ENCODE measurements at places on chromosomes 2 and 18.

DNA sequence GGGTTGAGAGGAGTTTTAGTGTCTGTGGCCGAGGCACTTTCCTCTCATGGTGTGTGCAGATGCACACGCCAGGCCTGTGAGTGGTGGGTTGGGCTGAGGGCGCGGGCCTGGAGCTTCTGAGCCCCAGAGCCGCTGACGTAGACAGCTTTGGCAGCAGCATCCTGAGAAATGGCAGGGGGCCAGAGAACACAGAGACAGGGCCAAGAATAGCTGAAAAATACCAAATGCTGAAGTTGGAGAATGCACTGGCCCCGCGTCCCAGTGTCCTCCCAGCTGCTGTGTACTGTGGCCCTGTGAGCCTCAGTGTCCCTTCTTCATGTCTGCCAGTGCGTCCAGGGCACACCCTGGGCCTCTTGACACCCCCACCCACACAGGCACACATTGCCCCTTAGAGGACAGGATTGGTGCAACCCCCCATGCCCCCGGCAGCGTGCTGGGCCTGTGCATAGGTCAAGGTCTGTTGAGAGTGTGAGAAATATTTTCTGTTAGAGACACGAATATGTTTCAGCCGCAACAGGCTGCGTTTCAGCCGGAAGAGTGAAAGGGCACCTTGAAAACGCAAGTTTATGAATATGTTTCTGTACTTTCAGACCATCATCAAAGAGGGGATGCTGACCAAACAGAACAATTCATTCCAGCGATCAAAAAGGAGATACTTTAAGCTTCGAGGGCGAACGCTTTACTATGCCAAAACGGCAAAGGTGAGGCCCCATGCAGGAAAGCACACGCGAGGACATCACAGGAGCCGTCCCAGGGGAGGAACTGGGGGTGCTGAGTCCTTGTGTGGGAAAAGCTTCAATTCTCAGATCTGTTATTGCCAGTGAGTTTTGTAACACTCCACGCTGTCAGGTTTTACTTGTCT is 33.6 kb downstream of the DGKD start:
- DNase-seq: no peak

DNA sequence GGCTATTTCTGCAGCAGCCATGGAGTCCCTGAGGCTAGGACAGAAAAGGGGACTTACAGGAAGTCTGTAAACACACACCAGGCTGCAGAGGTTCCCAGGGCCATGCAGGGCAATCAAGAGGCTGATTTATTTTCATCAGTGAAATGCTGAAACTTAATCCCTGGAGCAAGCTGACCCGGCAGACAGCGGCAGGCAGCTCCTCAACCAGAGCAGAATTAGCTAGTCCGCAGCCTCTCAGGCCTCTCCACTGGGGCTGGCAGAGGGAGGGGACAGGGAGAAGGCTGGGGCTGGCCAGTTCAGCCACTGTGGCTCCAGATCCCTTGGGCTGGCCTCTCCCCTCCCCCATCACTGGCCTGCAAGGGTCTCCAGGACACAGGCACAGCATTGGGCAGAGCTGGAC is 136.3 kb downstream of the TNS1 start:
- DNase-seq: no peak

GRCh38 chr2:178197791-178198190 is 3.5 kb downstream of the OSBPL6 start:
- DNase-seq: no peak

- DNase-seq: no peak
These were observed 34.0 kb downstream of the ACTR2 start for GRCh38 chr2:65261676-65262075.

DNA sequence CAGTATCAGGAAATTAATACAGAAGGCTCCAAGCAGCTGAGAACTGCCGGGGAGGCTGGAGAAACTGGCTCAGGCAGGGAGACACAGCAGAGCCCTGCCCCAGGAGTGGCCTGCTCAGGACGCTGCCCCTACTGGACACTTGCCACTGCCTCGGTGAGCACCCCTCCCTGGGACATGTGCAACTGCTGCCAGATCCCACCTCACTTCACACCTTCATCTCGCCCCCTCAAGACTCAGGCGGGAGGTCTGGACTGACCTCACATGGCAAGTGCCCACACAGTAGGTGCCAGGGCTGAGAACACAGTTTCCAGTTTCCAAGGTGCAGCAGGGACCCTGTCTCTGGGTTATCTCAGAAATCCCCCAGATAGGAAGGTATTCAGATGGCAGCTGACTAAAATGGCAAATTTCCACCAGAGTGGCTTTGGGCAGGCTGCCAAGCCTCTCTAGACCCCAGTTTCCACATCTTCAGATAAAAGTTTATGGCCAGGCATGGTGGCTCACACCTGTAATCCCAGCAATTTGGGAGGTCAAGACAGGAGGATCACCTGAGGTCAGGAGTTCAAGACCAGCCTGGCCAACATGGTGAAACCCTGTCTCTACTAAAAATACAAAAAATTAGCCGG is 33.7 kb upstream of the LBH start:
- no peak for DNase-seq

DNA sequence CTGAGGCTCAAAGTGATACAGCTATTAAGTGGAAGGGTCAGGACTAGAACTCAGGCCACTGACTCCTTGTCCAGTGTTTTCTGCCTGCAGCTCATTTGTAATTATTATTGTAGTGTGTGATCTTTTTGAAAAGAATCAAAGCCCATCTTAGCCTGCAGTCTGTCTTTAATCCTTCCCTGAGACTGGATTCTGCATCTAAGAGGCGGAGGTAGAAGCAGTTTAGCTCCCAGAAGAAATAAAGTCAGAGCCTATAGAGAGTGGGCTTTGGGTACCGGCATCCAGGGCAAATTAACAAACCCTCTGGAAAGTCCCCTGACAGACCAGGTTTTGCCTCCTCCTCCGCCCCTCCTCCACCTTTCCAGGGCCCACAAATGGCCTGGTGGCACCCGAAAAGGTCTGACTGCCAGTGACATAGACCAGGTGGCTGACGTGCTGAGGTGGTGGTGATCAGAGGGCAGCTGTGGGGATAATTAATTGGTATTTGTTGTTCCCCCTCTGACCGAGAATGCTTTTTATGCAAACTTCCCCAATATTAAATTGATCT is 2.2 kb upstream of the RAX start:
- DNase-seq: no peak

GRCh38 chr2:99852376-99852934 is 289.9 kb downstream of the AFF3 start:
- no peak for DNase-seq

DNA sequence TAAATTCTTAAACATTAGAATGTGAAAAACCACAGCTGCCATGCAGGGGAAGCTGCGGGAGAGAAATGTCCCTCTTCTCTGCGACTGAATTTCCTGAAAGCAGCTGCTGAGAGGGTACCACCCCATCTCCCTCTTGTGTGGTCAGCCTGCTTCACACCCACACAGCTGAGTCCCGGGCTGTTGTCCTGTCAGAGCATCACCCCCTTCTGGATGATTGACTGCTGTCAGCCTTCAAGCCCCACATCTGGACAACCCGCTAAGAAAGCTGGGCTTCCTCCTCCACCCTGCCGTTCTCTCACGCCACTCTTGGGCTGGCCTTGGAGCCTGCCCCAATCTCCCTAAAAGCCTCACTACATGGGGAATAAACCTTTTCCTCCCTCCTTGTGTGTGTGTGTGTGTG is 26.0 kb downstream of the SH3YL1 start:
- no peak for DNase-seq

- DNase-seq: no peak
These were observed 597.8 kb downstream of the DCC start for GRCh38 chr18:52937840-52938239.

GRCh38 chr2:165248238-165248637 is 9.0 kb downstream of the SCN2A start:
- DNase-seq: no peak

DNA sequence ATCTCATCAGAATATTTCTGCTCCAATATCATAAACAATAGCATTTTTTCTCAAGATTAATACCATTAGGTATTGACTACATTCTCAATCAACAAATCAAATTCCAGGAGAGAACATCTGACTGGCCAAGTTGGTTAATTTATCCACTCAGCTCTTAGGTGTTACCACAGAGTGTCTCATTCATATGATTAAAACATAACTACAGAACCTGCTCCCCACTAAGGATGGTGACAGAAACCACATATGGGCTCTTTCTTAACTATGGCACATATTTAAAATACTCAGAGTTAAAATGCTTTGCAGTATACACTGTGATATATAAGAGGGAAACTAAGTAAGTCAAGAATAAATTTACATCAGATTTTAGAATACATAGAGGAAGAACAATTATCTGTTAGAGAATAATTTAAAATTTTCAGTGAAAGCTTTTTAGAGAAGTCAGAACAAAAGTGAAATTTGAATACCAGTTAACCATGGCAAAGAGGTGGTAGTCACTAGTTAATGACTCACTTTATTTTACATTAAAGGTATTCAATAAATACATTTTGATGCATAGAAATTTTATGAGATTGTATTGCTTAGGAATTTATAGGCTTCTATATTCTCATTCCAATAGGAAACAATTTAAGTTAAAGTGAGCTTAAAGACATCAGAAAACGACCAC is 1120.8 kb upstream of the TMEFF2 start:
- DNase-seq: no peak

GRCh38 chr2:88930659-88931058 is 239.2 kb downstream of the RPIA start:
- DNase-seq: no peak

- DNase-seq: no peak
These were observed 22.8 kb upstream of the DAW1 start for GRCh38 chr2:227848586-227848985.

- DNase-seq: no peak
These were observed 5.3 kb upstream of the MOCOS start for GRCh38 chr18:36181898-36182506.

GRCh38 chr2:233571462-233571861 is 4.9 kb upstream of the USP40 start:
- no peak for DNase-seq

GRCh38 chr2:20291106-20291564 is 59.5 kb downstream of the PUM2 start:
- DNase-seq: no peak

- no peak for DNase-seq
These were observed 33.5 kb upstream of the SPRED2 start for GRCh38 chr2:65465857-65466256.

GRCh38 chr2:138814123-138814898 is 34.1 kb upstream of the NXPH2 start:
- no peak for DNase-seq
